ENCODE measurements at places on chromosomes 16 and 17.

DNA sequence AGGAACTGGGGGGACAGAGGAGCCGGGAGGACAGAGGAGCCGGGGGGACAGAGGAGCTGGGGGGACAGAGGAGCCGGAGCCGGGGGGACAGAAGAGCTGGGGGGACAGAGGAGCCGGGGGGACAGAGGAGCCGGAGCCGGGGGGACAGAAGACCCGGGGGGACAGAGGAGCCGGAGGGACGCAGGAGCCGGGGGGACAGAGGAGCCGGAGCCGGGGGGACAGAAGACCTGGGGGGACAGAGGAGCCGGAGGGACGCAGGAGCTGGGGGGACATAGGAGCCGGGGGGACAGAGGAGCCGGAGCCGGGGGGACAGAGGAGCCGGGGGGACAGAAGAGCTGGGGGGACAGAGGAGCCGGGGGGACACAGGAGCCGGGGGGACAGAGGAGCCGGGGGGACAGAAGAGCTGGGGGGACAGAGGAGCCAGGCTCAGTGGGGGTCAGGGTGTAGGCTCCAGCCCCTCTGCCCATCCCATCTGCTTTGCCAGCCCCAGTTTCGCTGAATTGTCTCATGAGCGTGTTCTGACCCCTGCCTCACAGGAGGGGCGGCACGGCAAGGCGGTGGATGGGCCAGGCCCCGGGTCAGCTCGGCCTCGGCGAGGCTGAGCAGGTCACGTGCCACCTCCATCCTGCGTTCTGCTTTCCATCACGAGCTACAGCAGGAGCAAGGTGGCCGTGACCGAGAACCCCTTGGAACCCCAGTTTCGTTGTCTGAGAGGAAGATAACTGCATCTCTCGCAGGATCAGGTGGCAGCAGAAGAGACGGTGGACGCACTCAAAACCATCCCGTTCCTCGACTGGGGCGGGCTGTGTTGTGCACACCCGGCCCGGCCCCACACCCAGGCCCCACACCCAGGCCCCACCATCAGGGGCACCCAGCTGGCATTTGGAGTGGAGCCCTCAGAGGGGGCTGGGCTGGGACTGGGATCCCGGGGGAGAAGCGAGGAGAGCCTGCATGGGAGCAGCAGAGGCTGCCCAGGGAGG, 26.1 kb upstream of the CBFA2T3 start:
- no peak for DNase-seq

DNA sequence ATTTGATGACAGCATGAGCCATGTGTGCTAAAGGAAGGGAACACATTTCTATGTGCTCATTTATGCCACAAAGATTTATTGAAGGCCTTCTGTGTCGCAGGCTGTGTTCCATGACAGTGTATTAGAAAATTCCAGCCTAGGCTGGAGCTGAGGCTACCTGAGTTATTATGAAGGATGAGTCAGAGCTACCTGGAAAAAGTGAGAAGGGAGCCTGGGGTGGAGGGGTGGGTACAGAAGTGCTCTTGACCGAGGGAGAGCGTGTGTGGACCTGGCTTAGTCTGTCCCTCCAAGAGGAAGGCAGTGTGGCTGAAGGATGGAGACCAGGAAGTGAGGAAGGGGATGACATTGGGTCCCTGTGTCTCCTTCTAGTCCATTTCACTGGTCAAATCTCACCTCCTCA, 98.3 kb downstream of the N4BP1 start:
- no peak for DNase-seq

- no peak for DNase-seq
Measured at GRCh38 chr16:61858988-61859387, 177.2 kb downstream of the CDH8 start.

DNA sequence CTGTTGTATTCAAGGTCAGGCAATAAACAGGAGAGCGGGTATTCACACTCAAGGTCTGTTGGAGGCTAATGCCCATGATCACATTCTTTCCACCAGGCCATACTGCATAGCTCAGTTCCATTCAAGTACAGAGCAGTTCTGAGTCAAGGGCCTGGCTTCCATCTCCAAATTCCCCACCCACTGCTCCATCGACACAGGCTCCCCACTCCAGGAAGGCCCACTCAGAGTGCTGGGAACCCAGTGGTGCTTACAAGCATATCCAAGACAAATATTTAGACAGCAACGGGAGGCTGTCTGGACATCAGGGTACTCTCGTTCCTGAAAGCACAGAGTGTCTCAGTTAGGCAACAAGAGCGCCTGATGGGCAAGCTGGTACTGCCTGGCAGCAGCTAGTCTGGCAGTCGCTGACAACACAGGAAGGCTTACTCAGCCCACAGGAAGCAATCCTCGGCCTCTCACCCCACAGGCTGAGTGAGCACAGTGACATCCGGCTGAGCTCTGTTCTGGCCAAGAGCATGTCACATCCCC, 40.9 kb downstream of the RFFL start:
- peak; percentile 58 for DNase-seq

GRCh38 chr16:71845639-71846430, at the start of gene ATXN1L:
ATXN1L (plus strand) TSS chr16:71845976; CDS start chr16:71849741, 3,765 bp downstream.
- peak; percentile 98 for DNase-seq

DNA sequence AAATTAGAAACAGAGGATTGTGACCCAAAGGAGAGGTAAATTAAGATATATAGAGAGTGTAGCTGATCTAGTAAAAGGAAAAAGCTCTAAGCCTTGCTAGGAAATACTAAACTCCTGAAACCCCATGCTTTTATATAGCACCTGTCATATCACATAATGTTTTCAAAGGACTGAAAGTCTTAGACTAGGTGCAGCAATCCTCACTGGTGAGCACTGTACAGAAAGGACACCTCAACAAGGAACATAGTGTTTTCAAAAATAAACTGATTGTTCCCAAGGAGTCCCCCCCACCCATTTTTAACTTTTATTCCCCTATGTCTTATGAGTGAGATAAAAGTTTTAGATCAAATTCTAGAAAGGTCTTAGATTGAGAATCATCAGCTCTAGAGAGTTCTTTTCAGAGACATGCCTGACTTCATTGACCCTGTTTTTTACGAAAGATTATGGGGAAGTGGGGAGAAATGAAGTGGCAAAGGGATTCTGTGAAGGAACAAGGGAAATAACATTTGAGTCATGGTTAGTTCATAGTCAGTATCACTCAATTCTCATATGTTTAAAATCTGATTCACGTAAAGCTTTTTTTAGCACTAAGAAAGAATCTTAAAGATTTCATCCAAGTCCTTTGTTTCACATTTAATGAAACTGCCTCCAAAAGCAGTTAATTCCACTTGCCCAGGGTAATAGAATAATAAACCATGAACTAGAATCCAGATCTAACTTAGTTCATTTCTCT, 166.4 kb downstream of the CYB561 start:
- no peak for DNase-seq

DNA sequence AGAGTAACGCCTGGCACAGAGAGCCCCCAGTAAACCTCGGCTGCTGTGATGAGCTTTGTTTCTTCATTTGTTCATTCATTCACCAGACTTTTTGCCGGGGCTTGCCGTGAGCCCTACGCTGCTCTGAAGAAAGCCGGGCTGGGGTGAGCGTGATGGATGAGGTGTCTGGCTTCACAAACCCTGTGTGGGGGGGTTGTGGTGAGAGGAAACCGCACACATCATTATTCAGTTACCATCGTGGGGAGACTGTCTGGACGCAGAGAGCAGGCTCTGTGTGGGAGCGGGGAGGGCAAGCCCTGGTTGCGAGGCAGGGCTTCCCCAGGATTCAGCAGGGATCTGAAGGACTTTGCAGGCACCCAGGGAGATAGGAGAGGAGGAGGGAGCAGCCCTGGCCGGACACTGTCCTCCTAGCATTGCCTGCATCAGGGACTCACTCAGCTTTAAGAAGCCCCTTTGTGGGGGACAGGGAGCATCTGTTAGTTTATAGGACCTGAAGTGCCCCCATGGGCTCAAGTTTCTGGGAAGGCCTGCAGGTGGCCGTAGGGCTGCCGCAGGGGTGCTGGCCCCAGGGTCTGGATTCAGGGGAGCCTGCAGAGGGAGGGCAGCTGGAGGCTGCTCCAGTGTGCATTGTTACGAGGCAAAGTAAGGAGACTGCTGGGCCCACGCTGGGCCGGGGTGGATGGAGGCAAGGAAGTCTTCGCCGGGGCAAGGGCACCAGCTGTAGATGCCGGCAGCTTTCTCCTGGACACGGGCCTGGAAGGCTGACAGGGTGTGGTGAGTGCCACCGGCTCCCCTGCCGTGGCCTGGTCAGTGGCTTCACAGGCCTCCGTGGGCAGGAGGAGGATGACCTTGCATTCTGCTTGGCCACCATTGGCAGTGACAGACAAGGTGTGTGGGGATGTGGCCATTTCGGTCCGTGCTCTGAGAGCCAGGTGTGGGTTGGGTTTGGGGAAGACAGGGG, 334.5 kb downstream of the SEC14L1 start:
- peak; percentile 64 for DNase-seq

GRCh38 chr16:89217388-89218191, at the start of gene ZNF778:
ZNF778 (plus strand) TSS chr16:89217703; CDS start chr16:89221128, 3,425 bp downstream.
- DNase-seq, result peak; percentile 96

GRCh38 chr17:76149214-76149613, 8.2 kb upstream of the FOXJ1 start:
- no peak for DNase-seq

GRCh38 chr17:13638855-13639458, 37.2 kb upstream of the HS3ST3A1 start:
- DNase-seq, result no peak

DNA sequence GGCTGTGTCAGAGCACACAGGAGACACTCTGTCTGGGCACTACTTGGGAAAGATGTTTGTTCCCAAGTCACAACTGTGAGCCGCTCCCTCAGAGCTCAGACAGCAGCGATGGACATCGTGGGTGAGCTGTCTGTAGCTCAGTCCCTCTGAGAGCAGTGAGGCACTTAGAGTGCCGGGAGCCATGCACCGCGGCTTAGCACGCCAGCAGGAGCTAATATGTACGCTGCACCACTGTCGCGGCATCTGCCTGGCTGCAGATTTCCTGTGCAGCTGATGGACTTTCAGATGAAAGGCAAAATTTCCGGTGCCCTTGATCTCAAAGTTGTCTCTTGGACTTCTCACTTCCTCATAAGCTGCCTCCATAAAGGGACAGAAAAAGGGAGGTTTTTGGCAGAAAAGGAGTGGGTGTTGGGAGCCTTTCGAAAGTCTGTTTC, 92.8 kb upstream of the ZNF469 start:
- no peak for DNase-seq

DNA sequence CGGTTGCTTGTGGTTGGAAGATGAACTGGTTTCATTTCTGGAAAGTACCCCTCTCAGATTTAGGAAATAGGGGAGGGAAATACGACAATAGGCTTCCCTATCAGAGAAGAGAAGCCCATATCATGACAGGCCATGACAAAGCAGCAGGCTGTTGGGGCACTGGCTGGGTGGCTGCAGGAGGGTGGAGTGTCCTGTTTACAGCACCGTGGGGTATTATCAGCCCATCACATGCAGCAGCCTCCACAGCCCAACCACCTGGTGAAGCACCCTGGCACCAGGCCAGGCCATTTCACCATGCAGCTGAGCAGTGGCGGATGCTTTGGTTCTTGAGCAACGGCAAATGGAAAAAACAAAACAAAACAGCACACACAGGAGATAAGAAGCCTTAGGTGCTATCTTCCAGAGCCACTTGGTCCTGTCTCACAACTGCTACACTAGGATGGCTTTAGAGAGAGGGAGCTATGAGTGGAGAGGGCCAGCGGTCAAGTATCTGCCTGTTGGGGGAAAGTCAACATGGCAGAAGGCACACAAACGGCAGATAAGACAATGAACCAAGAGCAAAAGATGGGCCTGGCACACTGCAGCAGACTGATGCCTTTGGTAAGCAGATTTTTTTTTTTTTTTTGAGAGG, 24.2 kb downstream of the FAM117A start:
- peak; percentile 64 for DNase-seq

- DNase-seq, result no peak
Measured at GRCh38 chr16:84247844-84248243, 8.0 kb upstream of the KCNG4 start.

GRCh38 chr16:29825145-29826044, 5.1 kb downstream of the MVP start:
- peak; percentile 87 for DNase-seq

- no peak for DNase-seq
Measured at GRCh38 chr17:58335779-58336455, 7.3 kb upstream of the TSPOAP1 start.

GRCh38 chr17:81399481-81400153, 4.4 kb downstream of the BAHCC1 start:
- peak; percentile 65 for DNase-seq

DNA sequence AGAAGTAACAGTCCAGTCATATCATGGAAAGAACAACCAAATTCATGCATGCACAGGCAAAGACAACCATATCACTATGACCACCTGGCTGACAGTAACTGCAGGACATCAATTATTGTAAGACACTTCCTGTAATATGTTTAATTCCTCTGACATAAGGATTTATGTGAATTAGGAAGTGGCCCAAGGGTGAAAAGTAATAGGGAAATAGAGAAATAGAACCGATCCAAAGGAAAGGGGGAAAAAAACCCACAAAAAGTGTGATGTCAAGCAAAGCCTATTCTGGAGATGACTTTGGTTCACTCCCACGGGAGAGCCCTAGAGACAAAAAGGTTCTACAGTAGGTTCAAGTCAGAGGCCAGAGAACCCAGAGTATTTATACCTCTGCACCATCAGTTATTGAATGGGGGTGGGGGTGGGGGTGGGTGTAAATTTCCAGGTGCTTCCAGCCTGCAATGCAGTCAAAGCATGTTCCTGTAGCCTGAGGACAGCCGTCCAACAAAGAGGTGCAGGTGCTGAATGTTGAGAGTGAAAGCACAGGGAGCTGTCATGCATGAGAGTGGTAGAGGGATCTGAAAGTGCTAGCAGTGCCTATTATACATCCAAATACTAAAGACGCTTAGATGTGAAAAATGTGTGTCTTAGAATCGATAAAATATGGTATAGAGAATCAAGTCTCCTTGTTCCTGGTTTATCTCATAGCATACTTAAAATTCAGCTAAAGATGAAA, 95.6 kb upstream of the HLF start:
- peak; percentile 47 for DNase-seq

- DNase-seq, result no peak
Measured at GRCh38 chr17:80028030-80028429, 7.6 kb downstream of the TBC1D16 start.

DNA sequence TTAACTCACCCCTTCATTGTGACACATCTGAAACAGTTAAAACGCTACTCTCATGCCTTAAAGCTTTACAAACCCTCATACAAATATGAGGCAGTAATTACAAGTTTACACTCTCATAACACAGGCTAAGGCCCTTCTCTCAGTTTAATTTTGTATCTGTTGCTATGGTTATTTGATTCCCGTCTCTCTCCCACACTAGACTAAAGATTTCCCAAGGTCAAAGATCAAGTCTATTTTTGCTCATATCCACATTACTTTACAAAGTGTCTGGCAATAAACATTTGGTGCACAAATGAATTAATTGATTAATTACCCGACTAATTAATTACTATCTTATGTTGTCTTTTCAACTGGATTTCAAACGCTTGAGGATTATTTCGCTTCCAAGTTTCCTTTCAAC, 86.4 kb upstream of the MYOCD start:
- DNase-seq, result no peak

Data from GM13976 (cell line).